Naive thymus-derived CD4-positive, alpha-beta T cell (primary cell): ENCODE measurements at places on chromosomes 1 and 21. TPM values are rescaled to one million over a fixed set of nuclear protein-coding genes. Genes with fewer than 3 reads are reported as not detected.
A peak's percentile ranks its signal among the peaks of the same experiment; 100 is the strongest.

DNA sequence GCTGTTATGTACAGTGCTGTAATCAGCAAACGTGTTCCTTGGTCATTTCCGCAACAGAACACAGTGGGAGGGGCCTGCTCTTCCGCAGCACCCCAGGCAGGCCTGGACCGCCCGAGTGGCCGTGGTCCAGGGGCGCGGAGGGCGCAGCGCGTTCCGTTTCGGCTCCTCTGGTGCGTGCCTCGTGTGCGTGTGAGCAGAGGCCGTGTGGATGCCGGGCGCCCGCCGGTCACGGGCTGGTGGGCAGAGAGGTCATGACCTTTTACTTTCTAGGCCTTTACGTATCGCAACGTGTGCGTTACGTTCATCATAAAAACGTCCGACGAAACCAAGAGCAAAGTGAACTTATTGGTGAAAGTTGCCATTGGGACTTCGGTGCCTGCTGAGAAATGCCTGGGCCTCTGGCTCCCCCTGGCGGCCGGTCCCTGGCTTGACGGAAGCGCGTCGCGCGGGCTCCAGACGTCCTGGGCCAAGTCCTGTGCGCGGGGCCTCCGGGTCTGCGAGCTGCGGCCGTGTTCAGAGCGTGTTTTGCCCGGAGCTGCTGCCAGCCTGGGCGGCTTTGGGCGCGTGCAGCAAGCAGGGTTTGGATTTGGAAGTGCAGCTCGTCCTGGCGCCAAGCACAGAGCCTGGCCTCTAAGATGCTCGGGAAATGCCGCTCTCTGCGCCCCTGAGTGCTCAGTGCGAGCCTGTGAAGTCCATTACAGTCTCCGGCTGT lies 34.4 kb downstream of the COL18A1 start:
- H3K27ac ChIP-seq: peak overlapping the region; percentile 66
- DNase-seq: peak; percentile 86
- H3K4me1 ChIP-seq: peaks cover 4% of the 10 kb centered on the region
- H3K36me3 ChIP-seq: no peaks in the 10 kb centered on the region
- H3K4me3 ChIP-seq: peak overlapping the region; percentile 46

DNA sequence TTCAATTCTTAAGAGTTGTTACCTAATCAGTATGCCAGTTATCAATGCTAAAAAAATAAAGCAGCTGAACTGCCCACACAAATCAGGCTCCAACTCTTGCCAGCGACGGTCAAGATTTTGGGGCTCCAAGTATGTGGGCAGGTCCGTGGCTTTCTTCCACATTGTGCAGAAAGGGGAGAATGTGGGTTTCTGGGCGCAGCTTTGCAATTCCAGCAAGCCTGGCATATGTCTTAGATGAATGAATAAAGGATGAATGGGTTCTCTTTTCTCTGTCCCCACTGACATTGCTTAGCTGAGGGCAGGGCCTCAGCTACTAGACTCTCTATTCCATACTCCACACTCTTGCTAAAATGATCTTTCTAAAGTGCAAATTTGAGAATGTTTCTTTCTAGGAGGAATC lies 42.4 kb downstream of the NENF start:
- no peak overlapping the region for H3K4me3 ChIP-seq
- peaks cover 12% of the 10 kb centered on the region for H3K4me1 ChIP-seq
- DNase-seq: no peak
- H3K36me3 ChIP-seq: no peaks in the 10 kb centered on the region

- no peaks in the 10 kb centered on the region for H3K27me3 ChIP-seq
- no peak for DNase-seq
- no peak overlapping the region for H3K4me3 ChIP-seq
- H3K36me3 ChIP-seq: peaks cover 43% of the 10 kb centered on the region
- H3K4me1 ChIP-seq: no peaks in the 10 kb centered on the region
- H3K27ac ChIP-seq: no peak overlapping the region
Measured at GRCh38 chr1:11211925-11212587, 22.9 kb downstream of the ANGPTL7 start.

KCNJ9 gene
- total RNA-seq: not detected

DNA sequence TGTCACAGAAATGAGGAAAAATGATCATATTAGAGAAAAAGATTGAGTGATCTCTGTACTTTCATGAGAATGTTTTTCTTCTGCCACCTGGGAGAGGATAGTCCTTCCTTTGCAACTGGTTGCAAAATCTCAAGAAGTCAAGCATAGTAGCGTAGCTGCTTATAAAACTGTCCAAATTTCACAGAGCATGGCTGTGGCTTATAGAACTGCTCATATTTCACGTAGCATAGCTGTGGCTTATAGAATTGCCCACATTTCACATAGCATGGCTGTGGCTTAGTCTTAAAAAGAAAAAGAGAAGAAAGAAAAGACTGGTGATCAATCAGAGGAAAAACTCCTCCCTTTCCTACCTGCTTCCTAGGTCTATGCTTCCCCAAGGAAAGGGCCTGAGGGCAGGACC lies 329.5 kb downstream of the SIPA1L2 start:
- no peaks in the 10 kb centered on the region for H3K27me3 ChIP-seq
- no peaks in the 10 kb centered on the region for H3K4me1 ChIP-seq
- no peak overlapping the region for H3K27ac ChIP-seq
- H3K4me3 ChIP-seq: no peak overlapping the region

- no peak for DNase-seq
- H3K27me3 ChIP-seq: no peaks in the 10 kb centered on the region
- H3K27ac ChIP-seq: no peak overlapping the region
- no peak overlapping the region for H3K4me3 ChIP-seq
- no peaks in the 10 kb centered on the region for H3K4me1 ChIP-seq
- H3K36me3 ChIP-seq: no peaks in the 10 kb centered on the region
Measured at GRCh38 chr1:3219005-3219790, 150.2 kb downstream of the PRDM16 start.

GRCh38 chr1:17239420-17239819 lies 9.5 kb upstream of the PADI3 start:
- no peak overlapping the region for H3K4me3 ChIP-seq
- DNase-seq: no peak
- no peak overlapping the region for H3K27ac ChIP-seq
- H3K4me1 ChIP-seq: no peaks in the 10 kb centered on the region

ZNF593OS gene
- not detected in 2 replicates for total RNA-seq

DNA sequence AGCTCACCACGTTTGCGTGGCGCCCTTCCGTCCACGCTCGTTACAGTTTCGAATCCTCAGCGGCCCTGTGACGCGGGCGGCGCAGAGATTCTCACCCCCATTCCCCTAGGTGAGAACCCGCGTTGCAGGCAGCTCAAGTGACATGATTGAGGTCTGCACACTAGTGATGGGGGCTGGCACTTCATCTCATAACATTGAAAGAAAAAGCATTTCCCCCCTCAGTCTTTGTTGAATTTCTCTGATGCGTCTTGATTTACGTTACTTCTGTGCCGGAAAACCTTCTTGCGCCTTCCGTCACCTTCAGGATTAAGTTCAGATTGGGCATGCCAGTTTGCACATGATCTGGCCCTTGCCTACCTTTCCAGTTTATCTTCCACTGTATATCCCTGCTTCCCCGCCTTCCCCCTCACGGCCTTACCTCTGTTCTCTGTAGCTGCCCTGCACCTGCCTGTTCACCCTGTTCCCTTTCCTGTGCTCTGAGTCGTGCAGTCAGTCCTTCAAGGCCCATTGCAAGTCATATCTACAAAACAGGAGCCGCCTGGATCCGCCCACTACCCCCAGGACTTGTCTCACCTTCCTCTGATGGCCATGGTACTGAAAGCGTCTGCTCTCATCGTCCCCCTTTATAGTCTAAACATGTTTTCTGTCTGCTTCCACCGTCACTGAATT lies 1.1 kb downstream of the CTPS1 start:
- peak; percentile 48 for DNase-seq
- peak overlapping the region; percentile 97 for H3K27ac ChIP-seq
- peaks cover 10% of the 10 kb centered on the region for H3K4me1 ChIP-seq
- H3K4me3 ChIP-seq: peak overlapping the region; percentile 62
- peaks cover 7% of the 10 kb centered on the region for H3K36me3 ChIP-seq

DNA sequence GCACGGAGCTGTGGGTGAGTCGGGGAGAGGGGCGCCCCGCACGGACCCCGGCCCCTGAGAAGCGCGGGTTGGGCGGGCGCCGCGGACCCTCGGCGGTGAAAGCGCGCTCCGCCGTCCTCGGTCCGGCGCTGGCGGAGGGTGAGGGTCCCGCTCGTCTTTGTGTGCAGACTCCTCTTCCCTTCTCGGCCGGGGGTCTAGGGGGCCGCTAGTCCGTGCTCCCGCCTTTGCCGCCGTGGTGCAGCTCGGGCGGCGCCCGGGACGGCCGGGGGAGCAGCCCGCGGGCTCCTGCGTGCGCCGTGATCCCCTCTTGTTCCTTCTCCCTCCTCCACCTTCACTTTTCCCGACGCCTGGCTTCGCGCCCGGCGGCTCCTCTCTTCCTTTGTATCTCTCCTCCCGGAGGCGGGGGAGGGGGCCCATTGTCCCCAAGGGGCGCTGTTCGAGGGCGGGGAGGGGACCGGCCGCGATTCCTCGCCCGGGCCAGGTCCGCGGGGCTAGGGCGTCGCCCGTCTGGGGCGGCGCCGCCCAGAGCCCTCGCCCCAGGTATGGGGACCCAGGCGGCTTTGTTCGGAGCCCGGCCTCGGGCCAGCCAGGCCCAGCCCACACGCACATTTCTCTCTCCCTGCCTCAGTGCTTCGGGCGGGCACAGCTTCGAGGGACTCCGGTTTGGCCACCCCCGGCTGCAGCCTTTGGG lies 519 bp downstream of the FNBP1L start:
- H3K27me3 ChIP-seq: peaks cover 22% of the 10 kb centered on the region
- peak; percentile 11 for DNase-seq
- peak overlapping the region; percentile 61 for H3K4me3 ChIP-seq
- no peak overlapping the region for H3K27ac ChIP-seq
- H3K36me3 ChIP-seq: peaks cover 6% of the 10 kb centered on the region
- peaks cover 12% of the 10 kb centered on the region for H3K4me1 ChIP-seq

DNA sequence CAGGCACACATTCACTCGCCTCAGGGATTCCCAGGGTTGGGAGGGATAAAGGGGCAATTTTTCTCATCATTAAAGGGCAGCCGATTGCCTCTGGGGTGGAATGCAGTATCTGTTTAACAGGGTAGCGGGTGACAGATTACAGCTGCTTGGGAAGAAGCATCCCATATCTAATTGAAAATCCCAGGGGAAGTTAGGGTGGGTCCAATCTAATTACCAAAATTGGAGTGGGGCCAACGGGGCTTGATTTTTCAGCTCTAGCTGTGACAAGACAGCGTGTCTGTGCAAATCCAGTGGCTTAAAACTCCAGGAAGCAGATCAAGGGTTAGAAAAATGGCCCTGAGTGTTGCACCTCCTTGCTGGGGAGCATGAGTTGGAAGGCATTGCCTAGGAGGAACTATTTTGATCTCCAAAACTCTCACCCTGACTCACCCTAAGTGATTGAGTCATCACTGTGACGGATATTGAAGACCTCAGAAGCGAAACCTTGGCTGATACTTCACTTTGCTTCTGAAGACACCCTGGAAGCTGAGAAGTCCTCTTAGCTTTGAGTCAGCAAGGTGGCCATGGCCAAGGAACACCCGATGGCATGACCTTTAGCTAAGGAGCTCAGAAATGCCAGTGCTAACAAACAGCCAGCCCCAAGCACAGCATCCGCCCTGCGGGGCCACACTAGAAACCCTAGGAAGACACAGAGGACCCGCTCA lies 46.0 kb downstream of the GRHL3 start:
- no peak overlapping the region for H3K27ac ChIP-seq
- DNase-seq: no peak
- H3K27me3 ChIP-seq: no peaks in the 10 kb centered on the region
- no peaks in the 10 kb centered on the region for H3K4me1 ChIP-seq
- no peak overlapping the region for H3K4me3 ChIP-seq

DNA sequence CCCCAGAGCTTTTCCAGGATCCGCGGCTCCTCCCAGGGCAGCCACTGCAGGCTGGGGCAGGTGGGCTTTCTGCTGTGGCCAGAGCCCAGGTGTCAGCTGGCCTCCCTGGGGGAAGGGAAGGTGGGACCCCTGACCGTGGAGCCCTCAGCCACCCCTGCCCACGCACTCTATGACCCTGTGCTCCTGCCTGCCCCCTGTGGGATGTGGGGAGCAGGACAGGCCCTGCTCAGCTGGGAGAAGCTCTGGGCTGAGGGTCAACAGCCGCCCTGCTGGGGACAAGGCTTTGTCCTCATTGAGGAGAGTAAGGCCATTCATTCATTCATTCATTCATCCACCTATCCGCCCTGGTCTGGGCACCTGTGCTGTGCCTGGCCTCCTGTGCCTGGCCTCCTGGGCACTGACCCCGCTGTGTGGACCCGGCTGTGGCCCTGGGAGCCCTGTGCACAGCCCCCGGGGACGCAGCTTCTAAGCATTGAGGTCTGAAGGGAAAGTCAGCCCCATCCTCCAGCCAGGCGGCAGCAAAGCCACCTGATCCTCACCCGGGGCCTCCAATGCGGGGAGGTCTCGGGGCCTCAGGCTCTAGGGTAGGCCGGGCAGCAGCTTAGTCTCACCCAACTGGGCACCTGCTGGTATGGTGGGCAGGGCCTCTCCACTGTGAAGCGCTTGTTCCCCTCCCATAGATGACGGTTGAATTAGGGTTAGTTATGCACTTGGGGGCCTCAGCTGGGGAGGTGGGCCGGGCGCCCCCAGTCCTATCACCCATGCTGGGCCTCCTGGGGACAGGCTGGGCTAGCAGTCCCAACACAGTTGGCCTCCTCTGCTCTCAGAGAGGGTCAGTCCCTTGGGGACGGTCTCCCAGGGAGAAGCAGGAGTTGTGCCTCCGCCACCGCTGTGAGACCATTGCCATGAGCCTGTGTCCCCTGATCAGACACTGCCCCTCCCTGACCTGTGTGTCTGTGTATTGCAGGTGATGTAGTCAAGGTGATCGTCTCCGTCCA lies 6.0 kb downstream of the TNFRSF14 start:
- H3K4me3 ChIP-seq: no peak overlapping the region
- DNase-seq: no peak
- no peaks in the 10 kb centered on the region for H3K27me3 ChIP-seq
- peak overlapping the region; percentile 40 for H3K27ac ChIP-seq
- H3K4me1 ChIP-seq: peaks cover 11% of the 10 kb centered on the region

DNA sequence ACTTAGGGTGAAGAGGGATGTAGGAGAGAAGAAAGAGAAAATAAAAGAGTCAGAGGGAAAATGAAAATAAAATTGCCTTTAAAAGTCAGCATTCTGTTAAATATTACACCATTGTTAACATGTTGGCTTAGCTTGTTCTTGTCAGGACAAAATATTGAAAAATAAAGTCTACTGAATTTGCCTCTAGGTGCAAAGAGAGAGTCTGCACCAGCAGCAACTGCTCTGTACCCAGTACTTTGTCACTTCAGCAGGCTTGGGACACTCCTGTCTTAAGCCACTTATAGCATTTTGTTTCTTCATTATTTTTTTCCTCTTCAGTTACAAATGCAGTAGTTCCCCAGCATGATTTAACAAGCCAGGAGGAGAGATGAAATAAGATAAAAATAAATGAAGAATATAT lies 11.0 kb upstream of the USH2A start:
- H3K36me3 ChIP-seq: no peaks in the 10 kb centered on the region
- DNase-seq: no peak
- H3K4me1 ChIP-seq: no peaks in the 10 kb centered on the region
- no peak overlapping the region for H3K27ac ChIP-seq
- H3K4me3 ChIP-seq: no peak overlapping the region

GRCh38 chr1:64511044-64511443 lies 41.1 kb downstream of the CACHD1 start:
- H3K27me3 ChIP-seq: no peaks in the 10 kb centered on the region
- H3K4me3 ChIP-seq: no peak overlapping the region
- no peaks in the 10 kb centered on the region for H3K4me1 ChIP-seq
- no peak overlapping the region for H3K27ac ChIP-seq

GRCh38 chr1:22633697-22634463 lies 2.5 kb upstream of the C1QA start:
- no peaks in the 10 kb centered on the region for H3K4me1 ChIP-seq
- no peaks in the 10 kb centered on the region for H3K36me3 ChIP-seq
- no peaks in the 10 kb centered on the region for H3K27me3 ChIP-seq
- no peak overlapping the region for H3K4me3 ChIP-seq

CTNNBIP1 gene
- 17.2 TPM for total RNA-seq

- no peaks in the 10 kb centered on the region for H3K4me1 ChIP-seq
- no peak overlapping the region for H3K4me3 ChIP-seq
- H3K36me3 ChIP-seq: peaks cover 83% of the 10 kb centered on the region
- no peak overlapping the region for H3K27ac ChIP-seq
Measured at GRCh38 chr1:110055493-110056284, 14.8 kb downstream of the ALX3 start.

SYNC gene
- total RNA-seq: not detected
